Tongue (tissue), 3 donors: ENCODE measurements at places on chromosomes 3 and 15. TPM values are rescaled to one million over a fixed set of nuclear protein-coding genes. Genes with fewer than 3 reads are reported as not detected.

Gene SETD5
- total RNA-seq = 85.8 TPM

Gene ASTE1
- total RNA-seq = 13.4 TPM

Gene CCRL2
- 3.7 TPM for total RNA-seq

Gene IL16
- total RNA-seq = 6.5 TPM

Gene CACNA1D
- total RNA-seq = 10.1 TPM
